ENCODE measurements at places on chromosomes 1 and 21.

DNA sequence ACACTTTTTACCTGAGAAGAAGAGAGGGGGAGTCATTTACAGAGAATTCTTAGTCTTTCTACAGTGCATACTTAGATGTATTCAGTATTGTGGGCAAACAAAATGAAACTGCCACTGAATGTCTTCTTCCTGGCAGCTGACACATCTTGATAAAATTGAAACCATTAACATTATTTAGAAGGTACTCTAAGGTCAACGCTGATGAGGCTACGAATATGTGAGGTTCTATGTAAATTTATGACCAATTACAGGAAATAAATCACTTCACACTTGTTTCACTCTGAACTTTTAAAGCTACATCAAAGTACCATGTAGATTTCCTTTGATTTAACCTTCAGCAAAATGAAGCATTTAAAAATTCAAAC lies 51.3 kb upstream of the GFI1 start:
- no peak for DNase-seq

DNA sequence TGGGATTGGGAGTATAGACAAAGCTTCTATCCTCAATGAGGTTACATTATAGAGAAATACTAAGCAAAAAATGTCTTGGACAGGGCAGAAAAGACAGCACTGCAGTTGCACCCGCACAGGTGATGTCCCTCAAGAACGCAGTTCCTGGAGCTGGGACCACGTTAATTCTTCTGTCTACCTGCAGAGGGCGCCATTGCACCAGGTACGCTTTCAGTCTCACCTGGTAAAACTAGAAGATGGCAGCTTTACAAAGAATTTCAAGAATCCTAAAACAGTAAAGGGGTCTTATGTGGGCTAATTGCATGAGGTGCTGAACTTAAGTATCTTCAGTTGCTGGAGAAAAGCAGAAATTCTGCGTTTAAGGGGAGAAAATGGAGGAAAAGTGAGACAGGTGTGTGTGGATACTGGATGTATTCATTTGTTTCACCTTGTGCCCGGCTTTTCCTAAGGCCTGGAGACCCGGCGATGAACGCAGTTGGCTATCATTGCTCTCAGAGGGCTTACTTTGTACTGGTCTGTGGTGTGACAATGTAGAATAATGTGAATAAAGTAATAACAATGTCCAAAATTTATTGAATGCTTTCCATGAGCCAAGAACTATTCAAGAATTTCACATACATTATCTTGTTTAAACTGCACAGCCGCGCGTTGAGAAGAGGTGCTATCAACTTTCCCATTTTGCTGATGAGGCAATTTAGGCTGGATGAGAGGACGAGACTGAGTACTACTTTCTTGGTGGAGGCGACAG lies 276.3 kb upstream of the GREM2 start:
- peak; percentile 46 for DNase-seq

DNA sequence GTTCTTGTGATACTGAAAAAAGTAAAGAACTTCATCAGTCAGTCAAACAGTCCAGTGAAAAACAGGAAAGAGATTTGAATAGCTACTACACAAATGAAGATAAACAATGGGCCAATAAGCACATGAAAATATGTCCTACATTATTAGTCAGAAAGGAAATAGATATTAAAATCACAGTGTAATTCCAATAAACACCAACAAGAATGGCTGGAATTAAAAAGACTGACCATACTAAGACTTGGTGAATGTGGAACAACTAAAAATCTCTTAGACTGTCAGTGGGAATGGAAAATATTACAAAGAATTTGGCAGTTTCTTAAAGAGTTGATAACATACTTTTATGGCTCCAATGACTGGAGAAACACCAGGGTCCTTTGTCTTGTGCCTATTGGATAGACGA lies 241.8 kb upstream of the USP24 start:
- DNase-seq: no peak

DNA sequence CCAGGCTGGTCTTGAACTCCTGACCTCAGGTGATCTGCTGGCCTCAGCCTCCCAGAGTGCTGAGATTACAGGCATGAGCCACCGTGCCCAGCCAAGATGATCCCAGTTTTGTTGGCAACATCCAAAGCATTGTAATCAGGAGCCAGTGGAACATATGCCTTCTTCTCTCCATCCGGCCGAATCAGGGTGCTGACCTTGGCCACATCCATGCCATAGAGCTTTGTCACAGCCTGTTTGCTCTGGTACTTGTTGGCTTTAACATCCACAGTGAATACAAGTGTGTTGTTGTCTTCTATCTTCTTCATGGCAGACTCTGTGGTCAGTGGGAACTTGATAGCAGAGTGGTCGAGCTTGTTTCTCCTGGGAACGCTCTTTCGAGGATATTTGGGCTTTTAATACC lies 17.1 kb downstream of the TNFRSF8 start:
- DNase-seq: no peak

DNA sequence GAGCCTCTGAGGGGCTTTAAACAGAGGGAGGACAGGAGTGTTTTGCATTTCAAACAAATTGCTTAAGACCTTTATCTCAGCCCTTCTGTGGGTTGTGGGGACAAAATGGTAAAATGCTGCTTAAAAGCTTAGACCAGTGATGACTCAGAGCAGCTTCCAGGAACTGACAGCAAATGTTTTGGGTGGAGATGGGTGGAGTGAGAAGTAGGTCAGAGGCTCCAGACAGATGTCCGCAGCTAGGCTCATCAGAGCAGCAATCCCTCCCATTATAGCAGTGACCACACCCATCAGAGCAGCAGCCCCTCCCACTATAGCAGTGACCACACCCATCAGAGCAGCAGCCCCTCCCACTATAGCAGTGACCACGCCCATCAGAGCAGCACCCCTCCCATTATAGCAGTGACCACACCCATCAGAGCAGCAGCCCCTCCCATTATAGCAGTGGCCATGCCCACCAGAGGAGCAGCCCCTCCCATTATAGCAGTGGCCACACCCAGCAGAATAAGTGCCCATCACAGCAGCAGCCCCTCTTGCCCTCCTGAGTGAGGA lies 532.2 kb downstream of the MATN1 start:
- peak; percentile 30 for DNase-seq

- no peak for DNase-seq
These were observed 57.8 kb downstream of the HS2ST1 start for GRCh38 chr1:86972262-86972661.

GRCh38 chr1:245094092-245094491 lies 60.7 kb upstream of the KIF26B start:
- no peak for DNase-seq

DNA sequence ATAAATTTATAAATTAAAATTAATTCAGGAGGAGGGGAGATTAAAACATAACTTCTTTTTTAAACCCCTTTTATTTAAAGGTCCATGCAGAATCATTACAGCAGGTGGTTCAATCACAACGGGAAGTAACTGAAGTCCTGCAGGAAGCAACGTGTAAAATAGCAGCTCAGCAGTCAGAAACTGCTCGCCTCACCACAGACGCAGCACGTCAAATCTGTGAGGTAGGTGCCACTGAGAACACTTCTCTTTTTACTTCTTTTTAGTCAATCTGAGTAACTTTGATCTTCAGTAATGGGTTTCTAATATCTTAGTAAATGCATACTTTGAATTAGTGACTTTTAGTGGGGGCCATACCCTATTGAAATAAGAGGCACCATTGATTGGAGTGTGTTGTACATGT lies 87.0 kb downstream of the CEP350 start:
- no peak for DNase-seq

DNA sequence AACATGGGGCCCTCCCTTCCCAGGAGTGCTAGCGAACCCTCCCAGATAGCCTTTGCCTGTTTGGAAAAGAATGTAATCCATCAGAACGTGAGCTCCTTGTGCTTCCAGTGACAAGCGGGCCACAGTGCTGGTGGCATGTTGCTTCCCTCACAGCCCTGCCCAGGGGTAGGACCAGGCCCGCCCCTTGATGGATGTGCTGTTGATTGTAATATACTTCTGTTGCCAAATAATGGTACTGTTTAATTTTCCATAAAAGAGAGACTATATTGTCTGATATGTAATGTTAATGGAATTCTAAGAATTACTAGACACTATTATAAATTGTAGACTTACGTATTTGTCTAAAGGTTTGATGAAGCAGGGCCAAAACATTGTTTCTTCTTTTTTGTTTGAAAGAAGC lies 16.4 kb downstream of the ATP5PO start:
- no peak for DNase-seq

GRCh38 chr1:234208791-234209190 lies 164.5 kb upstream of the COA6 start:
- DNase-seq: no peak

DNA sequence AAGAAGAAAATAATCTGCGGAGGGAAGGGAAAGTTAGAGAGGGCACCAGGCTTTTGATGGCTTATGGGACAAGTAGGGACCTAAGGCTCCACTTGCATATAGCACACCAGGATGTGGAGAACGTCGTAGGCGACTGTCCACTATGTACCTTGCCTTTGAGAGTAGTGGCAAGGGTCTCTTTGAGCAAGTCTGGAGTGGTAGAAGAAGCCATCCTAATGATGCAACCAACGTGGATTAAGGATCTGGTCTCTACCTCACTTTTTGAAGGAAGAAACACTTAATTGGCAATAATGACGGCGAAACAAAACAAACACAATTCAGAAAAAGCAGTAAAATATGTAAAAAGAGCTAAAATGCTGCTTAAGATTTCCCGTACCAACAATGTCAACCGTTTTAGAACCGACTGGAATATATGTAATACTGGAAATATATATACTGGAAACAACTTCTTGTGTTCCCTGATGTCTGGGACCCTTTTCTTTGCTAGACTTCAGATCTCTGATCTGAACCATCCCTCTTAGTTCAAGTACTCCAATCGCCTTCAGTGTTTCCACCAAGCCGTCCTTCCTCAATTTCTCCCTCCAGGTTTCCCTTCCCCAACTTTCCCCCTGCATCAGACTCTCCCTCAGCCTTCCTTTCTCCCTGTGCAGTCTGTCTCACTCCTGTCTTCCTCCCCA lies 821 bp upstream of the KHDRBS1 start:
- DNase-seq: no peak

DNA sequence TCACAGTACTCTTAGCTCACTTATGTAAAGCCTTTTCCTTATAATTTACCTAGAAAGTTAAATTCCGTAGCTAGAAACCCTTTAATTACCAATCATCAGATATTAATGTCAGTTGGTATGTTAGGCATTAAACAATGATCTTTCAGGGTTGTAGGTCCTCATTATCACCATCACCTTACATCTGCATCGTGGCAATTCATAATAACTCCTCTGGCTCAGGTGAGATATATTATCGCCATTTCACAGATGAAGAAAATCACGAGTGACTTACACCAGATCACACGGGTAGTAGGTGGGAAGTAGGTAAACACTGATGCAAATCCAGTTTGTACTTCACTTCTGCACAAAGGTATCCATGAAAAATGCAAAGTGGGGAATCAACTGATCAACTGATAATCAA lies 639 bp downstream of the NUP133 start:
- no peak for DNase-seq

- DNase-seq: peak; percentile 63
These were observed 12.9 kb upstream of the RNU1-4 start for GRCh38 chr1:16727190-16728111.

GRCh38 chr1:103129255-103129654 lies 20.9 kb upstream of the COL11A1 start:
- DNase-seq: no peak

DNA sequence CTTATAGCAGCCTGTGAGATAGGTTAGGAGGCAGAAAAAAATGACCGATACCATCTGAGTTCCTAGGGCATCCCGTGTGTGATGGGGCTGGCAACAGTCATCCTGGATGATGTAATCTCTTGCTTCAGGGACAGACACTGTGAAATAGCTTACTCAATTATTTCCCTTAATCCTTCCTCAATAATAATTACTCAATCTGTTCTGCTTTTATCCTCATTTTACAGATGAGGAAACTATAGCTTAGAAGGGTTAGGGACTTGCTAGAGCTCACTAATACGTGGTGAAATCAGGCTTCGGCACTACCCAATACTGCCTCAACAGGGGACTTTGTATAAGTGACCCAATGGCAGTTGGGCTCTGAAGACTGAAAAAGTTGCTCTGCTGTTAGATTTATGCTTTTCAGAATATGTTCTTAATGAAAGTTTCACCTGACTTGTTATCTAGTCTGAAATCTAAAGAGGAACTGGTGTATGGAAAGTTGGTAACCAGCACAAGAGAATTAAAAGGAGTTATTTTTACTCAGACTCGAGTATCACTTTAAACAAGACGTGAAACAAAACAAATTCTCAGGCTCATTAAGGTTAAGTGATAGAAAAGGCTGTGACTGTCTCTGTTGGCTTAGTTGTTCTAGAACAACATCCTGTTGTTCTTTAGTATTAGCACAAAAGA lies 14.4 kb downstream of the CD55 start:
- no peak for DNase-seq

DNA sequence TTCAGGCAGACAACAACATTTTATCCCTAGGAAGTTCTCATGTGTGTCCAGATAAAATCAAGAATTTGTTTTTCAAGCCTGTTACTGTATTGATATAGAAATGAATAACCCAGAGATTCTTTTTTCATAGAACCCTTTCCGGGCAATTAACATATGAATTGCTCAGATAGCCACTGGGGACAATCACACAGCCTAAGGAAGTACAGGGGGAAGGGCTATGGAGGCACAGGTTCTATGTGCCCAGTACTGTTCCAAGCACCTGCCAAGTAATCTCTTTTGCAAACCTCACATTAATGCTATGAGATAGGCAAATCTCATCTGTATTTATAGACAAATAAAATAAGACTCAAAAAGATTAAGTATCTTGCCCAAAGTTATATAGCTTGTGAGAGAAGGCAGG lies 84.9 kb downstream of the NTNG1 start:
- no peak for DNase-seq

DNA sequence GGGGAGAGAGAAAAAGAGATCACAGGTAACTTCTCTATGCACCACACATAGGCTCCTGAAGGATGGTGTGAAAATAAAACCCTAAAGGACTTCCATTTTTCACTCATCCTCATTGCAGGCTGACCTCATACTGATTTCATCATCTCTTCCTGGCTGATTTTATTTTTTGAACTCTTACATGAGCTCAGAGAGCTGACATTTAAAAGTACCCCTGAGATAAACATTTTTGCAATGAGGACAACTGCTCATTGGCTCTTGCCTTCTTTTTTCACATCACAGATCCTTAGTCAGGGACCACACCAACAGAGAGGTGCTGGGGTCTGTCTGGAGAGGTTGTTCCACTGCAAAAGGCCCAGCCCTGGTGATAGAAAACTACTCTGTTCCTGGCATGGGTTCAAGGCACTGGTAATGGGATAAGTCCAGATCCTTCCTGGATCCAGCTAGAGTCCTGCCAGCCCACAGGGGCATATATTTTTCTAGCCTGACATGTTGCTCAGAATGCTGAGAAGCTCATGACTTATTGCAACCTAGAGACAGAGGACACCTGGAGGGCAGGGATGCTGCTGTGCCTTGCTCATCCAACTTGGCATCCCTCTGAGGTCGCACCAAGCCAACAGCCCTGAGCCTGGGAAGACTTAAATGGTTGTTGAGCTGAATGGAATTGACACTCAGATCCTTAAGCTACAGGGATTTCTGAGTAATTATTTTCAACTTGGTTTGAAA lies 360.0 kb downstream of the HHAT start:
- no peak for DNase-seq

DNA sequence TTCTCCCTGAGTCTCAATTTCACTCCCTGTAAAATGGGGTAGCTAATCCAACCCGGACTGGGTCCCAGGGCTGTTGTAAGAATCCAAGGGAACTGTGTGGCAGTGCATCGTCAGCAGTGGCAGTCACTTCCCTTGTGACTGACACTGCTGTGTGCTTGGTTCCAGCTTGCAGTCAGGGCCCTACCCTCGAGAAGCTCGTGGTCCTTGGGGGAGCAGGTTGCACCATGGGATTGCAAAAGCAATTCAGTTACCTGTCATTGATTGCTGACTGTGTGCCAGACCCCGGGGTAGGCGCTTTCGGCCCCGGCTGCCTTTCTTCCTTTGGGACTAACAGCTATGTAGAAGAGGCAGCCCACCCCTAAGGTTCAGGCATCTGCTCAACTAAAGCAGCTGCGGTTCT lies 2.9 kb downstream of the PTPRF start:
- no peak for DNase-seq

All from liver (tissue), 10 donors.